ENCODE measurements at places on chromosomes 13 and 19.

DNA sequence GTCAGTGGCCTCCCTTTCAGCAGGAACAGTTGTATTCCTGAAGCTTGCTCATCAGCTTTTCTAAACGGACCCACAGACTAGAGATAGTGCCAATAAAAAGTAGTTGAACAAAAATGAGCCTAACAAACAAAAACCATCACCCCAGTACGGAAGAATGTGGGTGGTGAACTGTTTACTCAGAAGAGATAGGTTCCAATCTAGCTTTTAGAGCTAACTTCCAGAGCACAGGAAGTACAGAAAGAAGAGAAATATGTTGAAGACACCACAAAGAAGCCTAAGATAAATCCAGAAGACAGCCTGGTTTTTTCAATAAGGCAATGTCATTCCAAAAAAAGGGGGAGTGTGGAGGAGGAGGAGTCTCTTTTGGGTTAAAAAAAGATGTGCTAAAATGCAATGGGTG is 2.8 kb upstream of the LMO7 start:
- ATAC-seq: peak; percentile 56

DNA sequence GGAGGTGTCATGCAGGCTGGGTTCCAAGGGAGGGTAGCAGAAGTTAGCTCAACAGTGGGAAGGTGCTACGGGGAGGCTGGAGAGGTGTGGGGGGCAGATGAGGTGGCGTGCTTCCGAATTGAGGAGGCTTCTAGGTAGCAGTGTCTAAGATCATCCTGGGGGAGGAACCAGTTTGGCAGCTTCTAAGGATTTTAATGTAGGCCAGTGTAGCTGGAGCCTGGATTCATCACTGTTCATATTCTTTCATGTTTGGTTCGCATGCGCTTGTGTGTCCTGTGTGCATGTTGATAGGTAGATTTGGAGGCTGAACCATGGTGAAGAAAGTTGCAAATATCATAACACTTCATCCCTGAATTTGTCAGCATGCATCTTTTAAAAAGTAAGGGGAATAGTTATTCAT is 86.7 kb downstream of the GPR12 start:
- no peak for ATAC-seq

DNA sequence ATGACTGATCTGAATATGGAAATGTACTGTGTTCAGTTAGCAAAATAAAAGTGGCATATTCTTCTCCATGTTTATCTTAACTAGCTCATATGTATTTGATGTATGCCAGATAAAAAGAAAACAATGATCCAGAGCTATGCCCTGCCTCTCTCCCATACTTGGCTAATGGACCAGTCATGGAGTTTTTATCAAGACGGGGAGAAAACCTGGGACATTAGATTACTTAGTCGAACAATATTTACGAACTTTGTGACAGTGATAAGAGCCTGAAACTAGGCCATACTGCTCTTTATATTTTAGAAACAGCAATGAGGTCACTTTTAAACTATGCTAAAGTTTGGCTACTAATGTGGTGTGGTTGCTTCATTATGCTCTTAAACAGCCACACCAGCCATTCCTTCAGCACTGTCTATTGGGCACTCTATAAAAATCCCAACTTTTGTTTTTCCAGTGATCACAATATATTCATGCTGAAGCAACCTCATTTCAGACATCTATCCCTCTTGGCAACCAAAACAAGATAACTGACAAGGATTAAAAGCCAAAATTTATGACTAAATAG is 265.0 kb downstream of the FGF14 start:
- ATAC-seq: no peak

GRCh38 chr19:6971366-6971765 is 49.9 kb downstream of the MBD3L2B start:
- ATAC-seq: no peak

DNA sequence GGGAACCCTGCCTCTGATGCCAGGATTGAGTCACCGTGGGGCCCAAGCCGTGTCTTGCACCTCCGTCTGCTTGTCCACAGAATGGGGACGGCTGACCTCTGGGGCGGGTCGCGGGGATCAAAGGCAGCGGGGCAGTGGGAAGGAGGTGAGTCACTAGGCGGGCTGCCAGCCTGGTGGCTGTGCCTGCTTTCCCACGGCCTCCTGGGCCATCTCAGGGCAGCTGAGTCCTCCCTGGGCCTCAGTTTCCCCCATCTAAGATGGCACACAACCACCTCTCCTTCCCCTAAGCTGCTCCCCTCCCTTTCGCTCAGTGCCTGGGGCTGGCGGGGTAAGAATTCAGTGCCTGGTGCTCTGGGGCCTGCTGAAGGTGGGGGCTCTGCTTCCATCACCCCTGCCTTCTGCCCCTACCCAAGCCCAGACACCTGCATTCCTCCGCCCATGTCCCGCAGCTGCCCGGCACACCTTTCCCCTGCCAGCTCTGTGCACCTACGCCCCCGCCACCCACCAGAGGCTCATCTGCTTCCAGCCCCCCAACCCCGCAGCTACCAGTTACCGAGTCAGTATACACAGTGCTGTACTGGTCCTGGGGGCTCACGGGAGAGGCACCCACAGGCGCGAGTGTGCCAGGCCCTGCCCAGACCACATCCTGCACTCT is 3.5 kb downstream of the MKNK2 start:
- ATAC-seq: no peak

Data from SK-N-SH treated with all-trans-retinoic acid at 6 μM for 48 hours (cell line).